ENCODE measurements at places on chromosomes 3 and 15.
A peak's percentile ranks its signal among the peaks of the same experiment; 100 is the strongest.

- no peak for DNase-seq
- no peaks in the 10 kb centered on the region for H3K27me3 ChIP-seq
- H3K4me1 ChIP-seq = peaks cover 16% of the 10 kb centered on the region
- H3K36me3 ChIP-seq = no peaks in the 10 kb centered on the region
- no peak overlapping the region for H3K27ac ChIP-seq
Observed at GRCh38 chr3:184718431-184718830, 6.6 kb upstream of the MAGEF1 start.

GRCh38 chr3:39435006-39435748 lies 28.7 kb downstream of the RPSA start:
- H3K27me3 ChIP-seq = no peaks in the 10 kb centered on the region
- H3K4me3 ChIP-seq = no peak overlapping the region
- H3K36me3 ChIP-seq = no peaks in the 10 kb centered on the region
- no peaks in the 10 kb centered on the region for H3K4me1 ChIP-seq
- no peak overlapping the region for H3K27ac ChIP-seq

GRCh38 chr3:49716169-49716568 lies 3.3 kb downstream of the AMIGO3 start:
- no peak for DNase-seq
- H3K36me3 ChIP-seq = peaks cover 63% of the 10 kb centered on the region
- H3K27me3 ChIP-seq = no peaks in the 10 kb centered on the region

- H3K27ac ChIP-seq = no peak overlapping the region
- no peaks in the 10 kb centered on the region for H3K27me3 ChIP-seq
- H3K4me3 ChIP-seq = no peak overlapping the region
- DNase-seq = no peak
Observed at GRCh38 chr15:47607695-47608094, 109.6 kb upstream of the SEMA6D start.

GRCh38 chr3:71066849-71067261 lies 516.7 kb downstream of the FOXP1 start:
- DNase-seq = no peak
- peak overlapping the region; percentile 96 for H3K27ac ChIP-seq
- H3K27me3 ChIP-seq = no peaks in the 10 kb centered on the region
- H3K4me3 ChIP-seq = peak overlapping the region; percentile 71

DNA sequence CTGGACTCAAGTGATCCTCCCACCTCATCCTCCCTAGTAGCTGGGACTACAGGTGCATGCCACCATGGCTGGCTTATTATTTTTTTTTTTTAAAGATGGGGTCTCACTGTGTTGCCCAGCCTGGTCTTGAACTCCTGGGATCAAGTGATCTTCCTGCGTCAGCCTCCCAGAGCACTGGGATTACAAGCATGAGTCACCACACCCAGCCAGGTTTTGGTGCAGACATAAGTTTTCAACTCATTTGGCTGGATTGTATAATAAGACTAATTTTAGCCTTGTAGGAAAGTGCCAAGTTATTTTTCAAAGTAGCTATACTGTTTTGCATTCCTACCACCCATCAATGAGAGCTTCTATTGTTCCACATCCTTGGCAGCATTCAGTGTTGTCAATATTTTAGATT lies 32.1 kb downstream of the BUB1B start:
- no peaks in the 10 kb centered on the region for H3K36me3 ChIP-seq
- no peaks in the 10 kb centered on the region for H3K4me1 ChIP-seq
- peaks cover 2% of the 10 kb centered on the region for H3K27me3 ChIP-seq
- no peak overlapping the region for H3K4me3 ChIP-seq
- no peak overlapping the region for H3K27ac ChIP-seq

DNA sequence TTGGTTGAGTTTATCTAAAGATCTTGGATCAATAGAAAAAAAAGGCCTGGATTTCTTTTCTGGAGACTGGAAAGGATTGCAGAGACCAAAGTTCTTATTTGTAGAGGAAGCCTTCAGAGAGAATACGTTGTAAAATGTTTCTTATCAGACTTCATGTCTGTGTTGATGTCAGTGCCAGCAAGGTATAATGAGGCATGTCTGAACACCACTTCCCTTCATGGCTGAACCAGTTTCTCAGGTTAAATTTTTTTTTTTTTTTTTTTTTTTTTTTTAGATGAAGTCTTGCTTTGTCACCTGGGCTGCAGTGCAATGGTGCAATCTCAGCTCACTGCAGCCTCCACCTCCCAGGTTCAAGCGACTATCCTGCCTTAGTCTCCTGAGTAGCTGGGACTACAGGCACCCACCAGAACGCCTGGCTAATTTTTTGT lies 17.8 kb upstream of the ZNF774 start:
- no peak for DNase-seq
- no peaks in the 10 kb centered on the region for H3K36me3 ChIP-seq
- H3K4me1 ChIP-seq = no peaks in the 10 kb centered on the region

GRCh38 chr15:99239545-99240198 lies 9.7 kb downstream of the TTC23 start:
- no peaks in the 10 kb centered on the region for H3K27me3 ChIP-seq
- no peak overlapping the region for H3K27ac ChIP-seq
- peaks cover 41% of the 10 kb centered on the region for H3K36me3 ChIP-seq
- H3K4me1 ChIP-seq = no peaks in the 10 kb centered on the region

DNA sequence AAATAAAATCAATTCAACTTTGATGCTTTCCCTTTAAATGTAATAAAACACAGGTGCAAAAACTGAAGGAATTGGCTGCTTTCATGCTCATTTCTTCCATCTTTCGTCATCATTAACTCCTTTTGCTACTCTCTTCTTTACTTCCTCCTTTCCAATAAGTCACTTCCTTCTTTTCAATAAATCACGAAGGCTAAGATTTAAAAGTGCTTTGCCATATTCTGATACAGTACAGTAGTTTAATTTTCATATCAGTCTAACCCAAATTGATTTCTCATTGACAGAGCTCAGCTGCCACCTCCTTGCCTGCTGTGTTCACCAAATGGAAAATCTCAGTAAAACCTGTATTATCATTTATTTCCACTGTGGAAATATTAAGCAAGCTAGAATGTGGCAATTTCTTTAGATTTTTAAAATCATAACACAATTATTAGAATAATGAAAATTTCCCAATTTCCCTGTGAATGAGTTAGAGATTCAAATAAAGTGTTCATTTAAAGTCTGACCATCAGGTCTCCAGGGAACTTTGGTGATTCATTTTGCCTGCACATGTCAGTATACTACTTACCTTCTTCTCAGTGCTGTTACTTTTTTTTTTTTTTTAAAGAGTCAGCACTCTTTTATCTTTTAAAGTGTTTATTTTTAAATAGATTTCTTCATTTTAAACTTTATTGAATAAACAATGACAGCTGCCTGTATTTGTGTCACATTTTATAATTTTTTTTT lies 41.6 kb downstream of the NANOGP8 start:
- H3K36me3 ChIP-seq = no peaks in the 10 kb centered on the region
- H3K27ac ChIP-seq = no peak overlapping the region
- H3K27me3 ChIP-seq = no peaks in the 10 kb centered on the region
- no peaks in the 10 kb centered on the region for H3K4me1 ChIP-seq
- DNase-seq = no peak

DNA sequence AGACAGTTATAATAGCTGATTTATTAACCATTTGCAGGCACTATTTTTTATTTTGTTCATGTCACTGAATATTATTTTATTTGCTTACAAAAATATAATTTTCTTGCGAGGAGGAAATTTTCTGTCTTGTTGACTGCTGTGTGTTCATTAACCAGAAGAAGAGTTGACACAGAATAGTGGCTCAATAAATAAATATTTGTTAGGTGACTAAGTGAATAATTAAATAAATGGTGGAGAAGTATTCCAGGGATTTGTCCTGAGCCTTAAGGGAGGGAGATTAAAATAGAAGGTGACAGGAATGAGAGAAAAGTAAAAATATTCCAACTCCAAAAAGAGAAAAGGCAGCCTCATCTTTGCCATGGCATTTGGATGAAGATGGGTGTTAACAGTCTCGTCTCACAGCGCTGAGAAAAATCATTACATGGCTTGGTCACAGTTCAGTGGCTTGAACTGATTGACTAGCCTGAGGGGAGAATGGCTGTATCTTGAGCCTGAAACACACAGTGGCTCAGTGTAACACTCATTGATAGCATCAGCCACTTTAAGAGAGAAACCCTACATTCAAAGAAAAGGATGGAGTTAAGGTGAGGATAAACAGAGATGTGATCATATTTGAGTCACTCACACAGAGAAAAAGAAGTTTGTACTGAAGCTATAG lies 449.9 kb upstream of the NAALADL2 start:
- H3K27ac ChIP-seq = no peak overlapping the region
- no peaks in the 10 kb centered on the region for H3K36me3 ChIP-seq
- no peaks in the 10 kb centered on the region for H3K27me3 ChIP-seq
- no peaks in the 10 kb centered on the region for H3K4me1 ChIP-seq
- DNase-seq = no peak
- no peak overlapping the region for H3K4me3 ChIP-seq

- H3K36me3 ChIP-seq = no peaks in the 10 kb centered on the region
- H3K27me3 ChIP-seq = no peaks in the 10 kb centered on the region
- DNase-seq = no peak
- H3K4me1 ChIP-seq = no peaks in the 10 kb centered on the region
Observed at GRCh38 chr3:176479248-176479647, 718.0 kb downstream of the TBL1XR1 start.

DNA sequence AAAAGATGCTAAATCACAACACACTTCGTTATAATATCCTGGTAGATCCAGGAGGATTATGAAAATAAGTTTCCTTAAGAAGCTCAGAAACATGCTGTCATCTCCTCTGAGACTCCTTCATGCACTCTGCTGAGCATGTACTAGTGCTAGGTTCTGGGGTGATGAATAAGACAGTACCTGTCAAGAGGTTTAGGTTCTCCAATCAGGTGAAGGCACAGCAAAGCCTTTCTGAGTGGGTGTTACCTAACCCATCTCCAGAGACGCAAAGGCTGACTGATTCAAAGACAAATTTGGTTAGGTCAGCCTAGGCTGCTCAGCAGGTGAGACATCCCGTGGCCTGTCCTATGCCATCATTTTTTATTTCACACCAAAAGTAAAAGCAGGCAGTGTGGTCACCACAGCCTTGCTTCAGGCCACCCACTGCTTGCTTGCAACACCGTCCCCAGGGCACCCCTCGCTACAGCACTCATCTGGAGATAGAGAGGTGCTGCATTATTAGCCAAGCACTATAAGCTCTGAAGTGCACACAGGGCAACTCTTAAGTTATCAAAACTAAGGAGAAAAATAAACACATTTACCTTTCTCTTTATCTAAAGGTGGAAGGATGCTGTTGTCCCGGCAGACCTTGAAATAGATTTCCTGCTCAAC lies 117.2 kb downstream of the TJP1 start:
- H3K27me3 ChIP-seq = no peaks in the 10 kb centered on the region
- H3K36me3 ChIP-seq = peaks cover 18% of the 10 kb centered on the region
- no peaks in the 10 kb centered on the region for H3K4me1 ChIP-seq
- no peak overlapping the region for H3K27ac ChIP-seq

DNA sequence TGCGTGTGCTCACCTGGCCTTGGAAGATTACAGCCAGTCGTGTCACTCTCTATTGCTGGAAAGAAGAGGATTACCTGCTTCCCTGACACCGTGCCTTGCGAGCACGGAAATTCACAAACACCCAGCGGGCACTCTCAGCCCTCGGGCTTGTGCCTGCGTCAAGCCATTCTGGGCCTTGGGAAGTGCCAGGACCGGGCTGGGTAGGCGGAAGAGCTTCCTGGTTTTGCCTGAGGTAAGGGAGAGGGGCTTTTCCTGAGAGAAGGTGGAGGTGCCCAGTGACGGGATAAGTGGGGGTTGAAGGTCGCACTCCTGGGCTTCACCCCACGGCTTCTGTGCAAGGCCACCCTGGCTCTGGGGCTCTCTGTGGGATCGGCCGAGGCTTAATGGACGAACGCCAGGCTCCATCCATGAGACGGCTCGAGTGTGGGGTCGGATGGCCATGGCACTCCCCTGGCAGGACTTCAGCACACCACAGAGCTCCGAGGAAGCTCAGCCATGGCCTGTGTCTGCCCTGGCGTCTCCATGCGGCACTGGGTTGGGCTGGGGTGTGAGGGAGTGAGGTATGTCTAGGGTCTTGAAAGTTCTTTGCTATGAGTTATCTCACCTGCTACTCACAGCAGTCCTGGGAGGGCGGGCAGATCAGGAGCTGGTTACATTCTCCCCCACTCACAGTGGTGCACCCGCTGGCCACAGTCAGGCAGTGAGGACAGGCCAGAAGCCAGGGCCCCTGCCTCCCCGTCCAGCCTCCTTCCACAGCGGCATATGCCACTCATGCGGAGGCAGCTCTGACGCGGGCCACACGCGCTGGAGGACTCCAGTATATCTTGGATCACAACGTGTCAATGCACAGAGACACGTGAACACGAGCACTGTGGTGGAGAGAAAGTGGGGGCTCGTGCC lies 209.0 kb downstream of the XXYLT1 start:
- peak; percentile 28 for DNase-seq
- H3K4me1 ChIP-seq = peaks cover 19% of the 10 kb centered on the region
- no peak overlapping the region for H3K27ac ChIP-seq
- no peak overlapping the region for H3K4me3 ChIP-seq
- no peaks in the 10 kb centered on the region for H3K36me3 ChIP-seq
- H3K27me3 ChIP-seq = no peaks in the 10 kb centered on the region

GRCh38 chr3:94787734-94788270 lies 724.9 kb downstream of the NSUN3 start:
- H3K27ac ChIP-seq = no peak overlapping the region
- H3K4me1 ChIP-seq = no peaks in the 10 kb centered on the region
- no peaks in the 10 kb centered on the region for H3K27me3 ChIP-seq
- DNase-seq = no peak

DNA sequence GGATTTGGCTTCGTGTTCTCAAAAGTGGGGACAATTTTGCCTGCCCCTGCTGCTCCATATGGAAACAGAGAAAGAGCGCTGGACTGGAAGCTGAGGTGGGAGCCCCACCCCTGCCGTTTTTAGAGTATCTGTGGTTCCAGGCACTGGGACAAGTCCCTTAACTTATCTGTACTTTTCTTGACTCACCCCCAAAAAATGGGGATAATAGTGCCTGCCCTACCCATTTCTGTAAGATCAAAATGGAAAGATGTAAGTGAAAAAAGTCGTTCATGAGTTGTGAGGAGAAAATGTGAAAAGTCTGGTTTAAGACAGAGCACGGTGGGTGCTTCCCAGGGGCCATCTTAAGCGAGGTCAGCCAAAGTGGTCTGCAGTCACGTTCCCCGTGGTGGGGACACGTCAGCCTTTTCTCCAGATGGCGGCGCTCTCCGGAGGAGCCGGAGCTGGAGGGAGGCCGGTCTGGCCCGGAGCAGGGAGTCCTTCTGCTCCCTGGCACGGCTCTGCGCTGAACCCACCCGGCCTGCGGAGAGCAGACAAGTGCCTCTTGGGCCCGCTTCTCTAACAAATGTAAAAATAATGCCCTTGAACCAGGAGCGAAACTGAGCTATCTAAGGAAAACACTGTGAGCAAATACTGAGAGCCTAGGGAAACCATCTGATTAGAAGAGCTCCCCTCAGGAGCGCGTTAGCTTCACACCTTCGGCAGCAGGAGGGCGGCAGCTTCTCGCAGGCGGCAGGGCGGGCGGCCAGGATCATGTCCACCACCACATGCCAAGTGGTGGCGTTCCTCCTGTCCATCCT lies at the start of gene CLDN18:
TSS of gene CLDN18 (plus strand) at position 690 of the 797 bp plus-strand sequence. CDS start at position 751, 61 bp downstream.
- H3K4me1 ChIP-seq = no peaks in the 10 kb centered on the region
- no peak within 1 kb of the TSS for H3K27ac ChIP-seq
- H3K4me3 ChIP-seq = no peak within 1 kb of the TSS
- no peaks in the 10 kb centered on the region for H3K27me3 ChIP-seq

- H3K4me1 ChIP-seq = peaks cover 72% of the 10 kb centered on the region
- no peak overlapping the region for H3K4me3 ChIP-seq
- peaks cover 40% of the 10 kb centered on the region for H3K36me3 ChIP-seq
- no peak overlapping the region for H3K27ac ChIP-seq
- DNase-seq = no peak
Observed at GRCh38 chr3:66404197-66404596, 96.6 kb downstream of the LRIG1 start.
